Stimulated activated CD4-positive, alpha-beta T cell treated with anti-CD3 and anti-CD28 coated beads, Interleukin-15, amount 100 ng/mL, for 24 hours (primary cell): ENCODE measurements at places on chromosomes 7 and 10.

DNA sequence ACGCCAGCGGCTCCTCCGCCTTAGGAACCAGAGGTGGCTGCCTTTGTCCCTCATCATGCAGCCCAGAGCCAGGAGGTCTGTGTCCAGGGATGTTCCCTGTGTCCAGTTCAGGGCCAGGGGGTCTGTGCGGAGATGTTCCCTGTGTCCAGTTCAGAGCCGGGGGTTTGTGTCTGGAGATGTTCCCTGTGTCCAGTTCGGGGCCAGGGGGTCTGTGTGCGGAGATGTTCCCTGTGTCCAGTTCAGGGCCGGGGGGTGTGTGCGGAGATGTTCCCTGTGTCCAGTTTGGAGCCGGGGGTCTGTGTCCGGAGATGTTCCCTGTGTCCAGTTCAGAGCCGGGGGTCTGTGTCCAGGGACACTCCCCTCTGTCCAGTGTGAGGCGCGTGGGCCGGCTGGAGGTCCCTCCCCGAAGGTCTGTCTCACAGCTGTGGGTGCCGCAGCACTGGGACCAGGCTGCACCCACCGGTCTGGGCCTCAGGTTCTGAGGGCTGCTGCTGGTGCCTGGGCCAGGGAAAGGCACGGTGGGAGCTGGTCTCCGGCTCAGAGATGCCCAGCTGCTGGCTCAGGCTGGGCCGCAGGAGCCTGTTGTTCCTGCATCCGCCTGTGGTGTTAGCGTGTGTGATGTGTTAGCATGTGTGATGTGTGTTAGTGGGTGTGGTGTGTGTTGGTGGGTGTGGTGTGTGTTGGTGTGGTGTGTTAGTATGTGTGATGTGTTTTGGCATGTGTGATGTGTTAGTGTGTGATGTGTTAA lies 67.9 kb upstream of the CFAP46 start:
- DNase-seq = no peak

DNA sequence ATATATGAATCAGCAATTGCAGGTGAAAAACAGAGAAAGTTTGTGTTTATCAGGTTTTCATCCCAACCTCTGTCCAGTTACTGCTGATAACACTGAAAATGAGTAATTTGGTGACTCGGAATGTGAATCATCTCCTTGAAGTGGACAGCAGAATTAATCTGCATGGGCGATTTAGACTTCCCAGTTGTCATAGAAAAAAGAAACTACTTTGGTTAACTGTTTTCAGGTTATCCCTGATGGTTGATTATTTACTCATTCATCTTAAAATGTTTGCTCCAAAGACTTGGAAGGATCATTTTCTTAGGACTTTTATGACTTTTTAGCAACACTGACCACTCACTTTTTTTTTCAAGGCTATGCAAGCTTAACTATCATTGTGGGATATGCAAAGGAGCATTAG lies 504.1 kb upstream of the ANKRD30A start:
- DNase-seq = no peak

DNA sequence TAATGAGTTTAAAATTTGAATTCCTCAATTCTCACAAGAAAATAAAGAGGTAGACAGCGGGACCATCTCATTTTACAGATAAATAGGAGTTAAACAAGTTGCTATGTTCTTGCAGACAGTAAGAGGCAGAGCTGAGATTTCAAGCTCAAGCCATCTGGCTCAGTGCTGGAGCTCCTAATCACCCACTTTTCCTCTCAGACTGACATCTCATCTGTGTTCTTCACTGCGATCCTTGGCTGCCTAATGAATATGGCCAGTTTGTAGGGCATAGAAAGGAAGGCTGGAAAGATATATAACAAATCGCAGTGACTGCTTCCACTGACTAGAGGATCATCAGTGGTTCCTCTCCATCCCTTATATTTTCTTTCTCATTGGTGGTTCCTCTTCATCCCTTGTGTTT lies 151.2 kb downstream of the MPP7 start:
- no peak for DNase-seq

- DNase-seq = peak; percentile 10
Measured at GRCh38 chr10:103080891-103081581, 112.0 kb downstream of the NT5C2 start.

DNA sequence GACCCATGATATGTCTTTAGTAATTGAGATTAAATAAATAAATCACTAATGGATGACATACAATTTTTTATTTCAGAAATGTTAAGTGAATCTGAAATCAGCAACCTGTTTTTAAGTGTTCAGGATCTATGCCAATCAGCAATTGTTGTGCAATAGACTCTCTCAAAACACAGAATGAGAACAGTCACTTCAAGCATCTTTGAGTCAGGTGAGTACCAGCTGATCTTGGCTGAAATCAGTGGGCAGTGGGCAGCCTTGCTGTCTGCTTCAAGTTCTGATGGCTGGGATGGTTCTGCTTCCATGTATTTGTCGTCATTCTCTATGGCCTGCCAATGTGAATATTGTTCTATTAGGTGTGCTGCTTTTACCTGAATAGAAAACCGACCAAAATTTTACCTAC lies 82.3 kb upstream of the NRG3 start:
- DNase-seq = no peak

DNA sequence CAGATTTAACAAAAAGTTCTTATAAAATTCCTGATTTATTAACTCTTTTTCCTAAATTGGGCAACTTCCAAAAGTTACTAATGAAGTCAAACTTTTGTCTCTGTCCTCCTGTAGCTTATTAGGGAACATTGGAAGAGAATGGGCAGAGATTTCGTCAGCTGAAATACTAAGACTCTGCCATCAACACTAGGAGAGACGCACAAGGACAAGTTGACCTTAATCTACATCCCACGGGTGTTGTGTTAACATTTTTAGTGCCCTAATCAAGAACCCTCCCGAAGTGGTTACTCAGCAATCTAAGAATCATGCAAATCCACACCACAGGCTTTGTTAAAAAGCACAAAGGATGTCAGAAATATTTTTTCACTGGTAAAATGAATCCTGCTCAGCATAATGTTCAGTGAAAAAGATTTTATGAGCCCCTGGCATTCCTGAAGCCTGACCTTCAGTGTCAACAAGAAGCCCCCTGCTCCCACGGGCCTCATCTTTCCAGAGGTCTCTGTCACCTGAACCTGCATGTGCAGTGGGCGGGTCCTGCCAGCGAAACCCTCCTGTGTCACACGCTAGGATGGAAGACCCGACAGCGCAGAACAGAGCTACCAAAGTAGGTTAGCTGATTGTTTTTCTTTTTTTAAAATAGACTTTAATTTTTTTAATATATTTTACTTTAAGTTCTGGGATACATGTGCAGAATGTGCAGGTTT lies 70.6 kb upstream of the AKR1E2 start:
- DNase-seq = no peak

DNA sequence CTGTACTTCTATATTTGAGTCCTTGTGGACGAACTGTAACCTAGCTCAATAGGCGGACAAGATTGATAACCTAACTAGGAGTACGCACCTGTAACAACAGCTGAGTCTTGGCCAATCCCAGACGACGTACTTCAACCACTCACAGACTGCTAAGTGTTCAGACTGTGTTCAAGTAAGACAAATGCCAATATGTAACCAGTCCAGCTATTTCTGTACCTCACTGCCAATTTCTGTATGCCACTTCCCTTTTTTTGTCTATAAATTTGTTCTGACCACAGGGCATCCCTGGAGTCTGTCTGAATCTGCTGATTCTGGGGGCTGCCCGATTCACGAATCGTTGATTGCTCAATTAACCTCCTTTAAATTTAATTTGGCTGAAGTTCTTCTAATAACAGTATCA lies 32.2 kb downstream of the HACD1 start:
- no peak for DNase-seq

DNA sequence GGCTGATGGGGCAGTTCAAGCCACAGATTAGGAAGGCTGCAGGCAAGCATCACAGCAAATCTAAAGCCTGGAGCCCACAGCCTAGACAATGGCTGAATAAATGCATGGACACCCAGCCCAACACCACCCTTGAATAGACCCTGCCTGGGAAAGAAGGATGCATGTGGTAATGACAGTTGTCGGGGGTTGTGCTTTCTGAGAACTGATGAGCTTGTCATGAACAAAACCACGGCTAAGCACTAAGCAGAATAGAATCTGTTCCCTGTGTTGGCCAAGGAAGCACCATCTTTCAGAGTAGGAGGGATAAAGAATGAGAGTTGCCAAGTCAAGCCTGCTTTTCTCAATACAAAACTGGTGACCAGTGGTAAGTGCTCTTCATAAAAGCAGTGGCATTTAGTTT lies 66.1 kb upstream of the JCAD start:
- DNase-seq = no peak

DNA sequence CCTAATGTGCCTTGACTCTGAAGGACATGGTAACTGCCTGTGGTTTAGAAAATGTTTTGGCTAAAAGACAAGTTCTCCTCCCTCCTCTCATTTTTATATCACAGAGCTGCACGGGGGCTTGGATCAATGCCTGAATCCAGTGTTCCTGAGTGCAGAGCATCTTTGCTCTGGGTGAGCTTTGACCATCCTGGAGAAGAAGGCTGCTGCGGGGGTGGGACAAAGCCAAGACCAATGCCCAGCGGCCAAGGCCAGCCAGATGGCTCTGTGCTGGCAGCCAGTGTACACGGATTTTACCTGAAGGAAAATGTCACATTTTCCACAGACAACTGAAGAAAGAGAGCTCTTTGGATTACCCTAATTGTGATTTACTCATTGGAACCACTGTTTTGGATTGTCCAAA lies 102.0 kb upstream of the TARP start:
- DNase-seq = no peak

GRCh38 chr10:15595260-15595659 lies 124.5 kb downstream of the ITGA8 start:
- DNase-seq = no peak

DNA sequence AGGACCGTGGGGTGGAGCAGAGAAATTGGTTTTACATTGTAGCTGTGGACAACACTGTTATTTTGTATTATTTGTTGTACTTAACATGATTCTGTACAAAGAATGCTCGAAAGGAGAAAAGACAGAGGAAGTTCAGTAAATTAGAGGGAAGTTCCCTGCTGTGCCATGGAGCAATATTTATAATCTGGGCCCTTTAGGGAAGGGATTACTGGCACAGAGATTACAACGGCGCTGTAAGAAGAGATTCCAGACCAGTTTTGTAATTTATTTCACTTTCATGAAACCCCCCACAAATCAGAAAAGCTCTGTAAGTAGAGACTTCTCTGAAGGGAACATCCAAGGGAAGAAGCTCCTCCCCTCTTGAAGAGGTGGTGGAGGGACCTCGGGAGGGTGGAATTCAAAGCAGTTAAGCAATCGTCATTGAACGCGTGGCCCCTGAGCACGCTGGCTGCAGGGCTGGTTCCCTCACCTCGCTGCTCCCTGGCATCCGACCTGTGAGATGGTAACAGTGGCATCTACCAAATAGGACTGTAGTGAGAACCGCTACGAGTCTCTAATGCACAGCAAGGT lies 113.5 kb downstream of the KLF6 start:
- no peak for DNase-seq

DNA sequence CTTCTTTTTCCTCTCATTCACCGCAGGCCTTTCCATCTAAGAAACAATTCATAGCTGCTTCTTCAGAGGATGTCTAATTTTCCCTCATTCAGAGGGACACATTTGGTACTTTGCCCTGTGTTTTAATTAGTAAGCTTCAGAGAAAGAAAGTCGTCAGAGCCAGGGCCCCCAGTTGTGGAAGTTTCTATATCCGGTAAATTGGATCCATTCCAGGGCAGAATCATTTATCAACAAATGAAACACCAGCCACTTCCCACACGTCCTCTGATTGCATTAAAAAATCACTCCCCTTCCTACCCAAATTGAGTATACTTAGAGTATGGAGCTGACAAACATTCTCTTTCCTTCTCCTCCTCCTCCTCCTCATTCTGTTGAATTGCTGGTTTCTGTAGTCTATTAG lies 205.8 kb upstream of the HDAC9 start:
- no peak for DNase-seq

- DNase-seq = no peak
Measured at GRCh38 chr10:19728964-19729363, 87.3 kb upstream of the PLXDC2 start.

GRCh38 chr7:1049006-1049741 lies 4.8 kb downstream of the GPR146 start:
- peak; percentile 28 for DNase-seq
